ENCODE measurements at places on chromosomes 13 and 19.

- DNase-seq: peak; percentile 78
These were observed 6.5 kb downstream of the ZNF426 start for GRCh38 chr19:9531933-9532332.

- no peak for DNase-seq
These were observed 275.5 kb downstream of the ENOX1 start for GRCh38 chr13:43510956-43511901.

- no peak for DNase-seq
These were observed 27.5 kb downstream of the RAB20 start for GRCh38 chr13:110533771-110534670.

GRCh38 chr13:90709319-90709718 is 638.2 kb upstream of the MIR17HG start:
- DNase-seq: no peak

GRCh38 chr13:36998624-36999041 is 507 bp downstream of the ALG5 start:
- DNase-seq: peak; percentile 3

DNA sequence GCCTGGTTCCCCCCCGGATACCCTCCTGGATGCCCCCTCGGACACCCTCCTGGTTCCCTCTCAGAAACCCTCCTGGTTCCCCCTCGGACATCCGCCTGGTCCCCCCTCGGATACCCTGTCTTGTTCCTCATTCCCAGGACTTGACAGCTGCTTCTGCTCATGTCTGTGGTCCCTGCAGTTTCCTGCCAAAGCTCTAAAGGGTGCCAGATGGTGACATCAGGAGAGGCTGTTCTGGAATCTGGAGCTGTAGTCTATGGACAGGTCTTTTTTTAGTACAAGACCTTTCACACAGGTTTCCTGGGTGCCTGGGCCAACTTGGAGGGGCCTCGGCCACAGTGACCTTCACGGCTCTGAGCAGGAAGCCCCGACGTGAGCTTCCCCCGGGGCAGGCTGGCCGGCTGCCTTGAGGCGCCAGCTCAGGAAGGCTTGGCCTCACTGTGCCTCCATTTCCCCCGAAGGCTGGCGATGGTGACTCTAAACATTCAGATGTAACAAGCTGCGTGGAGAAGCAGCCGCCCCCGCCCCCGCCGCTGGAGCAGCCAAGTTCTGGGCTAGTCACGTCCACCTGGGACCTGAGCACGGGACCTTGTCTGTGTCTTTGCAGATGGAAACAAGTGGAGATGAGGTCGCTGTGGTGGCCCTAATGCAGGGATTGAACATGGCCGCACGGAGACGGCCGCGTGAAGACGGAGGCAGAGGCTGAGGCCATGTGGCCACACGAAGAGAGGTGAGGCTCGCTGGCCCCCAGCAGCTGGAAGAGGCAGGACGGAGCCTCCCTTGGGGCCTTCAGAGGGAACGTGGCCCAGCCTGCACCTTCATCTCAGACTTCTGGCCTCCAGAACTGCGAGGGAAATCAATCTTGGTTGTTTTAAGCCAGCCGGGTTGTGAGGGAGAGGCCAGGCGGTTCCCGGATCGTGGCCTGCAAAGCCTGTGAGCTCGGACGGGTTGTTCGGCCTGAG is 12.7 kb downstream of the SGTA start:
- no peak for DNase-seq

DNA sequence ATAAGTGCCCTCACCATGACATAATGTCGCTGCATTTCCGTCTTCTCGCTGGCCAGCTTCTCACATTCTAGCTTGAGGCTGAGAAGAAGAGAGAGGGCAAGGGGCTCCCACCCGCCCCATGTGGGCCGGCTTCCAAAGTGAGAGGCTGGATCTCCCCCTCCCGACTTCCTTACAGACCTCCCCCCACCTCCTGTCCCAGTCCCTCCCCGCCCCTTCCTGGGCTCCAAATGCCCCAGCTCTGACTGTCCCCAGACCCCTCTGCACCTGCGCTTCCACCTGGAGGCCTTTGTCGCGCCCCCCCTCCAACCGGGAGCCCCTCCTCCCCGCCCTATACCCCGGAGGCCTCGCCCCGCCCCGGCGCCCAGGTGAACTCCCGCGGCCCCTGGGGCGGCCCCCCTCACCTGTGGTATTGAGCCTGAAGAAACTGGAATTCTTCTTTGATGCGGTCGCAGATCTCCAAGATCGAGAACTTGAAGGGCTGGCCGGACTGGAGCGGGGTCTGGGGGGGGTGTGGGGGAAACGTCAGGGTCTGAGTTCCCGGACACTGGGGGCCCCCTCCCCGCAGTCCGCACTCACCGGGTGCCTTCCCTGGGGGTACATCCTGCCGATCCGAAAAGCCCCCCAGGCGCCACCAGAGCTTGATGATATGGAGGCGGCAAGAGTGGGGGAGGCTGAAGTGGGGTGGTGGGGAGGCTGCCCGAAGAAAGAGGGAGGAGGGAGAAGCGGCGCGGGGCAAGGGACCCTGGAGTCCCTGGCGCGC is 595 bp downstream of the TLE2 start:
- DNase-seq: no peak

DNA sequence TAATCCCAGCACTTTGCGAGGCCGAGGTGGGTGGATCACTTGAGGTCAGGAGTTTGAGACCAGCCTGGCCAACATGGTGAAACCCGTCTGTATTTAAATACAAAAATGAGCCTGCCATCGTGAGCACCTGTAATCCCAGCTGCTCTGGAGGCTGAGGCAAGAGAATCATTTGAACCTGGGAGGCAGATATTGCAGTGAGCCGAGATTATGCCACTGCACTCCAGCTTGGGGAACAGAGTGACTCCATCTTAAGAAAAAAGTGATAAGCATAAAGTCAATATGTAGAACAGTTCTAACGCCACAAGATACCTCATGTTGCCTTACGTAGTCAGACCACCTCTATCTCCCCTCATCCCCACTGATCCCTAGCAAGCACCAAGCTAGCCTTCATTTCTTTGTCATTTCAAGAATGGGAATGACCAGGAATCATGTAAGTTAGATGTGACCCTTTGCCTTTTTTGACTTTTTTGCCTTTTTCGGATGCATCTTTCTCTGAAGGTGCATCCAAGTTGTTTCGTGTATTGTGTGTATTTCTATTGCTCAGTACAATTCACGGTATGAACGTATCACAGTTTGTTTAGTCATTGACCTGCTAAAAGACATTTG is 6.4 kb downstream of the RPL21 start:
- DNase-seq: no peak

DNA sequence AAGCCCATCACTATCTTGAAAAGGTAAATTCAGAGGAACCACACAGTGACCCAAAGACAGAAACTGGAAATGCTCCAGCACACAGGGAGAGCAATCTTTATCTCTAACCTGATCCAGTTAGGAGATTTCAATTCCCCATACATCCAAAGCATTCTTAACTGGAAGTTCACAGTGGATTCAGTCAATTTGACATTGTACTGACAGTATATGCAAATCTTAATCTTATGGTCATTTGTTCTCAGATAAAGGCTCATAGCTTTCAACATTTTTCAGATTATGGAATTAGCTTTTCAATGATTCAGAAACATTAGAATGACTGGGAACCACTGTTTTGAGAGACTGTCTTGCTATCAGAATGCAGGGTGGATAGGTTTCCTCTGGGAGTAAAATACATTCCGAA is 1455.6 kb downstream of the OLFM4 start:
- DNase-seq: no peak

DNA sequence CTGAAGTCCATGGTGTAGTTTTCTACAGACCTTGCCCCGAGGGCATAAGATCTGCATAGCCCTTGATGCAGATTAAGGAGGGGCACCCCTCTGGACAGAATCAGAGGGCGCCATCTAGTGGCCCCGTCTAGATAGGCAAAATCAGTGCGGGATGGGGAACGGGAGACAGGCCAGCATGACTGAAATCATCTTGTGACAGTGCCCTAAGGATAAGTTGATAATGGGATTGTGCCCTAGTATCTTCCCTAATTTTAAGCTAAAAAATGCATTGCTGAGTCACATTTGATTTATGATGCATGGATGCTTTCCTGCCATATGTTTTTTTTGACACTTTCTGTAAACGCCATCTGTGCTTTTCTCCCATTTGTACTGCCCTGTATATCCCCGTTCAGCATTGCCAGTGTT is 19.0 kb upstream of the GPI start:
- DNase-seq: peak; percentile 82

DNA sequence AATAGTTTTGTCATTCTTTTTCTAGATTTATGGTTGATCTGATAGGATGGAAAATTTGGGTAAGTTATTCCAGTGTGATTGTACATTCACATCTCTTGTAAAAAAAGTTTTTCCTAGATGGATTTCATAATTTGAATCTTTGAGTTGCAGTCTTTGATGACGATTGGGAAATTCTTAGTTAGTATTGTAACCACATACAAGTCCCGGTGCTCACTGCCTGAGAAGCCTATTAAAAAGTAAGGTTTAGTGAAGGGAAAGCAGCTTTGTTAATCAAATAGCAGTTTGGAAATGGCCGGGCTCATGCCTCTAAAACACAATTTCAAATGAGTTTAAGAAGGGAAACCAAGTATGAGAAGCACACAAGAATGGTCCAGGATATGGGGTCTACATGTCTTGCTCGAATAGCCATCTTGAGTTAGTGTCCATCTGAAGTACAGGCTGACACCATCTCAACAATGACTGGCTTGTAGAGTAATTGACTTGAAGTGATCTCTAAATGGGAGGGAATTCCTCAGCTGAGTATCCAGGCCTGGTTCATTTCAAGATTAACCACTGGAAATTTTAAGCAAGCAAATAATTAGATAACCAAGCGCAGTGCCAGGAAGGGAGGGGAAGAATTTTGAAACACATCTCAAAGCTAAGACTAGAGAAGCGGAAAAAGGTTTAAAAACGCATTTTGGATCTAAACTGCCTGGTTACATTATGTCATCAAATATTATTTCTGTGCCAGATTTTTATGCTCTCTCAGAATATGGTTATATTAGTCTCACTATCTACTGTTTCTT is 1145.6 kb upstream of the MIR17HG start:
- no peak for DNase-seq

DNA sequence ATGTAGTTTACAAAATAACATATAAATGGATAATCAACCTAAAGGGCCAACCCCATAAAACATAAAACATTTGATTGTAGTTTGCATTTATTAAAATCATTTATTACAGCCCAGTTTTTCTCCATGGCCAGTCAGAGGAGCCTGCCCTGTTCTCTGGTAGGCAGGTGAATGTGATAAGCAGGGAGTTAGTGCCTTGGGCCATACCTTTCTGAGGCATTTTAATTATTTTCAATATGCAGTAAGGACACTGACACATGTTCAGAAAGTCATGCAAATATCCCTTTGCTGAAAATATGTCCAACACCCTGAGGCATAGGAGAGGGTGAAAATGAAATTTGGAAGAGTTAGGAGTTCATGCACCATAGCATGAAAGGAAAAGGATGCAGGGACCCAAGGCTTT is 242.6 kb upstream of the EDNRB start:
- DNase-seq: no peak

GRCh38 chr13:106986033-106986484 is 418.1 kb upstream of the ARGLU1 start:
- DNase-seq: no peak

DNA sequence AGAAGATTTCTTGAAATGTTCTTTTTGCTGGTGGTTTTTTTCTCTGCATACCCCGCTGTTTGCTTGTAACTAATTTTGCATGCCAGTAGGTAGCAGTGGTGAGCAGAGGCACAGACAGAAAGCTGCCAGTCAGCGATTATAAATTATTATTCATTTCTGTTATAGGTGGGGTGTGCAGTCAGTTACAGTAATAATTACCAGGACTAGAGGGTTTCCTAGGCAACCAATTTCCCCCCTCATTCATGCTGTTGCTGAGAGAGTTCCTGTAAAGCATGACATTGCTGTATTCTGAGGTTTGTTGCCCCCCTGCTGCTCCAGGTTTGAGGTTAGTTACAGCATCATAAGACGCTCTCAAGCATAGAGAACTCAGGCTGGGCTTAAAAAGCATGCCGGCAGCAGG is 104.5 kb downstream of the URI1 start:
- no peak for DNase-seq

GRCh38 chr13:77310579-77311279 is 16.2 kb downstream of the MYCBP2 start:
- DNase-seq: no peak

- DNase-seq: no peak
These were observed 1.1 kb downstream of the HSPB6 start for GRCh38 chr19:35755550-35756376.

DNA sequence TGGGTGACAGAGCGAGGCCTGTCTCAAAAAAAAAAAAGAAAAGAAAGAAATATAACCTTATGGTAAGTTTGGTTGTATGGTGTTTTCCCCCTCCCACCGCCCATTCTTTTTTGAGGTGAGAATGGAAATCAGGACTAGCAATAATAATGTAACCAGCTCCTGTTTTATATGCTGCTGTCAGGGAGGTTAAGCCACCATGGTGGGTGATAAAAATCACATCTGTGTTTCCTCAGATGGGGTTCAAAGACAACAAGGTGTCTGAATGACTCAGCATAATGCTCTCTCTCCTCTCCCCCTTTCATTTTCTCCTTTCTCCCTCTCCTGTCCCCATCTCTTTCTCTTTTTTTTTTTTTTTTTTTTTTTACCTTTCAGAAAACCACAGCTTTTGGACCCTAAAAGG is 28.3 kb upstream of the GARRE1 start:
- no peak for DNase-seq

DNA sequence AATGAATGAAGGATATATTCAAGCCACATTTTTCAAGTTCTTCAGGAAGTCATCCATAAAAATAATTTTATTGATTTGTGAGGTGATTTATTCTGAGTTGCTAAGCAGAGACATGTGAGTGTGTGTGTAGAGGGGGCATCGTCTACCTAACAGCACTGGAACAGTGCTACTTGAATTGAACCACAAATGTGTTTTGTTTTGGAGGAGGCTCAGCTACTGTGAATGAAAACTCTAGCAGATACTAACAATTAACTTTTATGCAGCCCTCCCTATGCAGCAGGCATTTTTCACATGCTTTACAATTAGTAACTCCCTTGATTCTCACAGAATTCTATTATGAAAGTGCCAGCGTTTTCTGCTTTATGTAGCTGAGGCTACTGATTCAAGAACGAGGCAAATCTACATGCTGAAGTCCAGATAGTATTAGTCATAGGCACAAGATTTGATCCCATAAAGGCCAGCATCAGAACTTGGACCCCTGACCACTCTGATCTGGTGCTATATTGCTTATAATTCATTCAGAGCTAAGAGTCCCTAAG is 103.7 kb downstream of the MYO16 start:
- DNase-seq: no peak

- no peak for DNase-seq
These were observed 6.8 kb downstream of the RUBCNL start for GRCh38 chr13:46380242-46380641.

DNA sequence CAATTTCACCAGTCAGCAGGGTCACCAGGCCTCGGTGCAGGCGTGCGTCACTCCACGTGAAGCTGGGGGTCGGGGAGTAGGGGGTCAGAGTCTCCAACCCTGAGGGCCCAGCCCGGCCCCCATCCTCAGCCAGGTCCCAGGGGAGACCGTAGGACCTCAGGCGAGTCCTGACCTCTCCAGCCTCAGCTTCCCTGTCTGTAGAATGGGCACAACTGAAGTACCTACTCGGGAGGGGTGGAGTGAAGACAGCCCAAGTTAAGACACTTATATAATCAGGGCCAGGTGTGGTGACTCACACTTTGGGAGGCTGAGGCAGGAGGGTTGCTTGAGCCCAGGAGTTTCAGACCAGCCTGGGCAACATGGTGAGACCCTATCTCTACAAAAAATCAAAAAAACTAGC is 2.7 kb upstream of the SPACA4 start:
- DNase-seq: no peak

- peak; percentile 75 for DNase-seq
These were observed 1.2 kb downstream of the DAPK3 start for GRCh38 chr19:3969435-3970312.
